Lung (tissue), 17 donors: ENCODE measurements at places on chromosomes 13 and 19.

GRCh38 chr13:95833719-95834118, 156.8 kb downstream of the DNAJC3 start:
- DNase-seq, result peak; percentile 5

GRCh38 chr13:95479731-95480130, 72.8 kb upstream of the CLDN10 start:
- DNase-seq, result no peak

GRCh38 chr13:43305416-43305815, 282.0 kb downstream of the DNAJC15 start:
- no peak for DNase-seq

DNA sequence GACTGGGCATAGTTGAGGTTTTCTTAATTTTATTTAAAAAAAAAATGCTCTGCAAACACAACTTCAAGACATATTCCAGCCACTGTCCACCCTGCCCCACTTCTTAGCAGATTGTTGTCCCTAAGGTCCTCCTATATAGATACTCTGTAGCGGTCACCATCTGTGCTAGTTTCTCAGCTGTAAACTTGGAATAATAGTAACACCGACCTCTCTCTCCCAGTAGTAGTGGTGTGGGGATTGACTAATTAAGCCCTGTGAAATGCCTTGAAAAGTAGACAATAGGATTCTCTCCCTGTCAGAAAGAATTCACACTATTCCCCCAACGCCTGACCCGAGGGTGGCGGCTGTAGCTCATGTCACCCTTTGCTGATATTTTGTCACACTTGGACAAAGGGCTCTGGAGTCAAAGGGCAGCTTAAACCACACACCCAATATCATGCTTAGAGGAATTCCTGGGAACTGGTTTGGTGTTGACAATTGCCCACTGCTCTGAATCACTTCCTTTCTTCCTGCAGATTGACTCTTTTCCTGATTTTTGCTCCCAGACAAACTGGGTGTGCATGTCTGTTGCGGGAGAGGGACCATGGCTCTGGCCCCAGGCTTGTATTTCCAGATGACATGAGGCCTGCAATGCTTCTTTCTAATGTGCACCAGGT, 9.2 kb upstream of the SERP2 start:
- no peak for DNase-seq

DNA sequence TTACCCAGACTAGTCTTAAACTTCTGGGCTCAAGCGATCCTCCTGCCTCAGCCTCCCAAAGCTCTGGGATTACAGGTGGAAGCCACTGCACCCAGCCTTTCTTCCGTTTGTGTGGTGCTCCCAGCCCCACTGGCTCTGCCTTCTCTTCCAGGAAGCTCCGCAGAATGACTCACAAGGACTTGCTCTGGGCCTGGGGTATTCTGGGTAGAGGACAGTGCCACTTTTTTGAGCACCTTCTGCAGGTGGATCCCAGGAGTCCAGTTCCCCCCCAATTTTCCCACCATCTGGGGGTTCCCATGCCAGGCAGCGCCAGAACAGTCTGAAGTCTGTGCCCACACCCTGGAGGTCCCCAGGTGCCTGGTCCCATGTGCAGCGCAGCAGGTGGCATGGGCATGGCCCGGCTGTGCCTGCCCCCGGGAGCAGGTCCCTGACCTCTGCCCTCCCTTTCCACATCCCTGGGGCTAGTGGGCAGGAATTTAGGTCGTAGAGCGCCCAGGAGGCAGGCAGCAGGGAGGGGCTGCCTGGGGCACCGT, 1.6 kb downstream of the REEP6 start:
- DNase-seq, result no peak
